ENCODE measurements at places on chromosomes 16 and 17. TPM values are rescaled to one million over a fixed set of nuclear protein-coding genes. Genes with fewer than 3 reads are reported as not detected.

The COX11 gene
- 107 TPM for total RNA-seq

The SEPTIN1 gene
- 2.0 TPM for total RNA-seq

The KRTAP17-1 gene
- total RNA-seq: not detected

The KRT17 gene
- total RNA-seq: 1.3 TPM

The CDRT15L2 gene
- not detected for total RNA-seq

Measured in A549 treated with GW870086 at 1 μM for 4 hours (cell line).